ENCODE measurements at places on chromosomes 7 and 10.

- DNase-seq = no peak
These were observed 134.8 kb downstream of the PDE1C start for GRCh38 chr7:31935124-31936054.

DNA sequence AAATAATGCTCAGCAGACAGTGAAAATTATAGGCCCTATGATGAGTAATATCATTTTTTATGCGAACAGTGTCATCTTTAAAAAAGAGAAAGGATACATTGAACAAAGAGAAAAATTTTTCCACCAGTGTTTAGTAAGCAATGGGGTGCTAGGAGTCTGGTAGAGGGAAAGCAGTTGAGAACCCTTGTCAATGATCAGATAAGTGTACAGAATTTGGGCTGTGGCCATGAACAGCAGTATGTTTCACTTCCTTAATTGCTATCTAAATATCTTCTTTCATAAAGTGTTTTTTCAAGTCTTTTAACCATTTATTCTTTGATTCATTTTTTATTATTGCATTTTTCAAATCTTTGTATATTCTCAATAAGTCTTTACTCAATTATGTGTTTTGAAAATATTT lies 750.7 kb upstream of the KCND2 start:
- no peak for DNase-seq

DNA sequence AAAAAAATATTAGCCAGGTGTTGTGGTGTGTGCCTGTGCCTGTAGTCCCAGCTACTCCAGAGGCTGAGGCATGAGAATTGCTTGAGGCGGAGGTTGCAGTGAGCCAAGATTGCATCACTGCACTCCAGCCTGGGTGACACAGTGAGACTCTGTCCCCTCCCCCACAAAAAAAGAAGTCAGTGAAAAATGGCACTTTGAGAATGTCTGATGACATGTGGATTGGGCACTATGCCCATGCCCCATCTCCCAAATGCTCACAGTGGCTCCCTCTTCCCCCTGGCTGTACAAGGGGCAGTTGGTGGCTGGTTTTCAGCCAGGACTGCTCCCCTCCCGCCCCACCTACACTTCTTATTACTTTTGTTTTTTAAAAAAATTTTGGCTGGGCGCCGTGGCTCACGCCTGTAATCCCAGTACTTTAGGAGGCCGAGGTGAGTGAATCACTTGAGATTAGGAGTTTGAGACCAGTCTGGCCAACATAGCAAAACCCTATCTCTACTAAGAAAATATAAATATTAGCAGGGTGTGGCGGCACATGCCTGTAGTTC lies 26.1 kb downstream of the IL15RA start:
- no peak for DNase-seq

DNA sequence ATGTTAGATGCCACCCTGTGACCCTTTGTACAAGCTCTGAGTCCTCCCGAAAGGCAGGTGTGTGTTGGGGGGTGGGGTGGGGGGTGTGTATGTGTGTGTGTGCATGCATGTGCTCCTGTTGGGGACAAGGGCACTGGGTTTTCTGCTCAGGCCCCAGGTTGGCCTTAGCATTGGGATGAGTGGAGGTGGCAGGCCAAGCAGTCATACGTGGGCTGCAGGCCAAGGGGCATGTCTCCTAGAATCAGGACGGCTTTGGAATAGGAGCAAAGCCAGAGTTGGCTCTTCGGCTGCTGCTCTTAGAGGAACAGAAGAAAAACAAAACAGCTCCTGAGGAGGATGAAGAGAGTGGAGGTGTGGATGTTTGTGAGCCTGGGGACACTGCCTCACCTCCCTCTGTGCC lies 26.0 kb downstream of the HSPA12A start:
- no peak for DNase-seq

GRCh38 chr10:3622427-3622826 lies 162.6 kb downstream of the KLF6 start:
- no peak for DNase-seq

- no peak for DNase-seq
These were observed 4.9 kb upstream of the OPTN start for GRCh38 chr10:13095094-13095493.

- no peak for DNase-seq
These were observed 6.0 kb downstream of the NODAL start for GRCh38 chr10:70435241-70436085.

DNA sequence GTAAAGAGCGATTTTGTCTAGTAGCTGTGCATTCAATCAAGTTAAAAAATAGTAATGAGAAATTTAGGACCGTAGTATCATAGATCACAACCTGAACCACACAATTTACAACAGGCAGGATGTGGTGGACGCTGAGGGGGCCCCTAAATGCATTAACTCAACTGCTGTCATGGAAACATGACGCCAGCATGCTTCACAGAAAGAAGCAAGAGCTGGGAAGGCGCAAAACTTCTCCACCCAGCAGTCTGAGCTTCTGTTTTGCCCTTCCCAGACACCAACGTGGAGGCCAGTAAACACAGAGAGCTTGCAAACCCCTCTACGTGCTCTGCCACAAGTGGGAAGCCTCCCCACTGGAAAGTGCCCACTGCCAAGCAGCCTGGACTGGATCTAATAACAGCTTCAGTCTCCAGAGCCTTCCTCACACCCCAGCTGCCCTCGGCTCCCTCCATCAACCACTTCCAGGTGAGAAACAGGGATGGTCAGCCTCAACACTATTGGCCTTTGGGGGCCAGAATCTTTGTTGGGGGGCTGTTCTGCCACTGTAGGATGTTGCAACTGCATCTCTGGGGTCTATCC lies 151.8 kb downstream of the SFMBT2 start:
- no peak for DNase-seq

- DNase-seq = no peak
These were observed 99.9 kb downstream of the CNOT4 start for GRCh38 chr7:135409845-135410542.

- no peak for DNase-seq
These were observed 254.3 kb upstream of the LRRTM3 start for GRCh38 chr10:66671562-66671961.

- DNase-seq = no peak
These were observed 325.2 kb downstream of the PRPF18 start for GRCh38 chr10:13911821-13912520.

- no peak for DNase-seq
These were observed 2.9 kb upstream of the TRIM8 start for GRCh38 chr10:102641402-102641801.

GRCh38 chr10:77866598-77866997 lies 60.0 kb downstream of the DLG5 start:
- DNase-seq = no peak

DNA sequence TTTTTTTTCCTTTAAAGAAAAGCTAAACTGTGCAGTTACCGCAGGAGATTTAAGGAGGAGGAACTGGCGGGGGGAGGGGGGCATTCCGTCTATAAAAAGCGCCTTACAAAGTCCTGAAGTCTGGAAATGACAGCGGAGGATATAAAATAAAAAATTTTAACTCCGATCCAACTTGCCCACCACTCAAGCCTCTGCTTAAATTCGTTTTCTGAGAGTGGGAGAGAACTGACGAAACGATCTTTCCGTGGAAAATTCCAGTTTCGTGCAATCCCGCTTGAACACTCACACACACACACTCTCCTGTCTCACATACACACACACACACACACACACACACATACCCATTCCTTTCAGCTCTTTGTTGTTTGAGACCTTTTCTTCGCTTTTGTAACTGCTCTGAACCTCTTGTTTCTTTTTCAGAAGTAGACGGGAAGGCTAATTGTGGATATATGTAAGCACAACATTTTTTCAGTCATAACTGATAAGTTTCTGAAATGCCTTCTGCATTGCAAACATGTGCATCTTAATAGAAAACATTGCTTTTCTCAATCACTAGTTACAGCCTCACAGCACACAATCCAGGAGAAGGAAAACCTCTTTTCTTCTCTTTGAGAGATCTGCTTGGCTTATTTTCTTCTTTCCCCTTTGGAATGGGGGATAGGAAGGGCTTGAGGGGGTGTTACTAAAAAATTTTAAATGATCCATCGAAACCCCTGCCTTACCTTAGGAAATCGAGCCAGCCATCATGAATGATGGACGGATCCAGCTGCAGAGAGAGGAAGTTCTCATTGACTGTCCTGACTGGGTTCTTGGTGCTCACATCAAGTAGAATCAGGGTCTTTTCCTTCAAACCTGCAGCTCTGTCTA lies 628 bp downstream of the HPSE2 start:
- no peak for DNase-seq

GRCh38 chr7:121739465-121739864 lies 133.5 kb upstream of the PTPRZ1 start:
- DNase-seq = no peak

- peak; percentile 93 for DNase-seq
These were observed 549 bp upstream of the DDX50 start for GRCh38 chr10:68900427-68901104.

- no peak for DNase-seq
These were observed 101.2 kb upstream of the STEAP1 start for GRCh38 chr7:90053094-90053493.

GRCh38 chr7:16078076-16078952 lies 343.0 kb downstream of the CRPPA start:
- no peak for DNase-seq

DNA sequence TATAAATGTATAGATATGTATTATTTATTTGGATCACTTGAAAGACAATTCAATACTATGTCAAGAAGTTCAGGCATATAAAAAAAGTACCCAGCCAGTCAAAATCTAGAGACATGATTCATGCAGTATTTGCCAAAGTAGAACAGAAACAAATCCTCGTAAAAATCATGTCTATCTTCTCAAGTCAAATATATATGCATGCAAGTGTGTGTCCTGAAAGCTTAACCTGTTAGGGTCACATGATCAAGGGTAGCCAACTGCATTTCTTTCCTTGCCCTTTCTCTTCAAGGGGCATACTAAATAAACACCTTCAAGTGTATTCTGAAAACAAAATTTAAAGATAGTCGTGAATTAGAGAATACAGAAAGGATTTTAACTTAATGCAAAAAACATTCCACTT lies 107.0 kb downstream of the HIBADH start:
- no peak for DNase-seq

GRCh38 chr7:105011831-105012502 lies 2.0 kb upstream of the KMT2E start:
- DNase-seq = no peak

DNA sequence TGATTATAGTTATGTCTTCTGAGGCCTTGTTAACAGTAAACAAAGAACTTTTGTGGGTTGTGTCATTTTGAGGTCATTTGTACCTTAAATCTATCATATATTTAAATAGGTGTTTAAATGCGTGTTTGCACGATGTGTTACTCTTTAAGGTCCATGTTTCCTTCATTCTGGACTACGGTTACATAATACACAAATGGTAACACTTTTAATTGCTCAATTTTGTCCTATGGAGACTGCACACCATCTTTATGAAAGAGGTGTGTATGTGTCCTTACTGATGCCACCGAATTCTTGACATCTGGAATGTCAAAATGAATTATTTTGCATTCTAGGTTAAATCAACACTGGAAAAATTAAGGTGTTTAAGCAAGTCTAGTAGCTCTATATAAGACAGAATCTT lies 1.7 kb downstream of the PALS2 start:
- DNase-seq = no peak

GRCh38 chr7:37031571-37032257 lies 307.4 kb upstream of the AOAH start:
- DNase-seq = no peak

- DNase-seq = no peak
These were observed 73.0 kb upstream of the CTTNBP2 start for GRCh38 chr7:117946151-117946633.

GRCh38 chr10:19728964-19729363 lies 87.3 kb upstream of the PLXDC2 start:
- DNase-seq = no peak

Data from C1 segment of cervical spinal cord (tissue), 14 donors.